Stimulated activated CD4-positive, alpha-beta T cell treated with anti-CD3 and anti-CD28 coated beads, Interleukin-15, amount 100 ng/mL, for 1 hour (primary cell): ENCODE measurements at places on chromosomes 2 and 18.

GRCh38 chr2:145185696-145186095 lies 665.8 kb upstream of the ZEB2 start:
- DNase-seq: no peak

DNA sequence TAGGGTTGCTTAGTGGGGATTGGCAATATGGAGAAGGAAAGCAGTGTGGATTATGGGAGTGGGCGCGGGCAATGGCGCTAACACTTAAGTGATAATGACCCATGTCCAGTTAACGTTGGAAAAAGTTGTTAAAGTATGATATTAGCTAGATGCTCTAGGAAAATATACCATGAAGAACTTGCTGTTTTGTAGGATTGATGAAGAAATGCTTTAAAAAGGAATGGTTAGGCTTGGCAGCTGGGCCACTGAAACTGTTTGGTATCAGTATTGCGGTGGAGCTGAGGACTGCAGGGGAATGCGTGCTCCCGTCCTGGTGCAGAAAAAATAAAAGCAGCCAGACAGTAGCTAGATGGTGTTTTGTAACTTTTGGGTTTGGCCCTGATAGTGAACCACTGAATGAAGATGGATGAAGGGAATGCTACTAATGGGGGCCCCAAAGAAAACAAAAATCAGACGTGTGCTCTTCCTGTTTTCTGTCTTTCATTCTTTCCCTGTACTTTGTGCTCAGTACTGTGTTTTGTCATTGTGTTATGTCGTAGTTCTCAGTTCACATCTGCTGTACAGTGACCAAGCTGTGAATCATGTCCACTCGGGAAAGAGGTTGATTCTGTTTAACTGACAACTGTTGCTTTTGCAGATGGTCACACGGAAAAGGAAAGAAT lies 999 bp downstream of the INSIG2 start:
- no peak for DNase-seq

DNA sequence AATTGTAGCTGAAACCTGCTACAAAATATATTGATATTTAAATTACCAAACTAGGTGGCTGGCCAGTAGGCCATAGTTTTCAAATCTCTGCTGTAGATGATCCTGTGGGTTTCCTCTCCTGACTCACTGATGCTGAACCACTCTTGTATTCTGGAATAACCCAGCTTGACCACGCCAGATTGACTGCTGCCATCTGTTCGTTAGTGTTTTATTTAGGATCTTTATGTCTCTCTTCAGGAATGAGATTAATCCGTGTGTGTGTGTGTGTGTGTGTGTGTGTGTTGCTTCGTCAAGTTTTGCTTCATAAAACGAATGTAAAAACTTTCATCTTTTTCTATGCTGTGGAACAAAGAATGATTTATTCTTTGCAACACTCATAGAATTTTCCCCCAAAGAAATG lies 187.1 kb downstream of the DYSF start:
- DNase-seq: no peak

DNA sequence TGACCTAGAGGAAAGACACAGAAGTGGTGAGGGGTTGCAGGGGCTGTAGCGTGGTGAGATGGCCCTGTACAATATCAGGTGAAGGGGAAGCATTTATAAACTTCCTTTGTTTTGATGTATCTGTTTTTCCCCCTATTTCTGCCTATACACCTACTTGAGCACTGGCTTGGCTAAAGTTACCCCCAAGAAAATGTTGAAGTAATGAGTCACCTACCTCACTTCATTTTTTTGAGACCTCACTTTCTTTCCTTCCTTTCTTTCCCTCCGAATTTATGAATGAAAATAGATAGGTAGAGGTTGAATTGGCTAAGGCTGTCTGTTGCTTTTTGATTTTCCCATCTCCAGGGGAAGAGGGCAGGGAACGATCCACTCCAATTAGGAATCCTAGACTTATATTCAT lies 231.1 kb upstream of the EPAS1 start:
- DNase-seq: no peak

DNA sequence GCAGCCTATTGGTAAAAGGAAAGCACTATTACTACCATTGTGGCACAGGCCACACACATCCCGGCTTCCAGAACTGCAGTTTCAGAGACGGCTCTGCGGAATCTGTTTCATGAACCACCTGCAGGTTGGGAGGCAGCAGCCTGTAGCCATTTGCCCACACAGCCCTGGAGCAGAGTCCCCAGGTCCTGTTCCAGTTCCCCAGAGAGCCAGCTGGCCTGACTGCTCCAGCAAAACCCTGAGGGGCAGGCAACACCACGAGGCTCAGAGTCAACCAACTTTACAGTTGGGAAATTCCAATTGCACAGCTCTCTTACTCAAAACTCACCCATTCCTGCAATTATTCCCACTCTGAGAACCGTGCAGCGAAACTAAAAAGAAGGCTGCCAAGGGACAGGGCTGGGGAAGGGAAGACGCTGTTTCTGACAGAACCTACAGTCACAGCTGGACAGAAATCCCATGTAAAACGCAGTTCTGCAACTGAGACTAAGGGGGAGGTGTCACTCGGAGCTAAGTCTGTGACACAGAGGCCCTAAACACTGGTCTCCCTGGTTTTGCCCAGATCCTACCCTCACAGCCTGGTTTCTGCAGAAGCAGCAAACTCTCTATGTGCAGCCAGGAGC lies 219.4 kb downstream of the TMEM163 start:
- no peak for DNase-seq

GRCh38 chr2:238431-238830 lies 25.4 kb downstream of the SH3YL1 start:
- no peak for DNase-seq

DNA sequence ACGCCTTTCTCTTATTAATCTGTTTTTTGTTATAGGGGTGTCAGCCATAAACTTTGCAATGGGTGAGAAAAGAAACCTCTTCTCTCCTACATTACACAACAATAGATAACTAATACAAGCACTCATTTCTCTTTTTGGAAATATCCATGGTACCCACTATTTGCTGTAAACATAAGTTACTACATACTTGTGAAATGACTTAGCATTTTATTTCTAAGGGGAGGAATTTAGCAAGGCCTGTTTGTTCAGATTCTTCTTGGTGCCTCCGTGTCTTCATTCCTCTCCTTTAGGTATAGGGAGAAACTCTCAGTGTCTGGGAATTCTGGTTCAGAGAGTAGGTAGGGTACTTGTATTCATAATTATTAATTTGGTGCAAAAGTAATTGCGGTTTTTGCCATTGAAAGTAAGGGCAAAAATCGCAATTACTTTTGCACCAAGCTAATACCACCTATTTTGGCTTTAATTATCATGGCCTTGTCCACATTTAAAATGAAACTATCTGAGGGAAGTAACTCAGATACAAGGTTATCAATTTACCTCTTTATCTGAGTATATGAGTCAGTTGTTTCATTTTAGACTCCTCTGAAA lies 134.8 kb downstream of the MREG start:
- no peak for DNase-seq

- DNase-seq: no peak
Measured at GRCh38 chr2:111618978-111619902, 264.8 kb downstream of the ANAPC1 start.

GRCh38 chr18:76435316-76435989 lies 59.6 kb downstream of the ZNF516 start:
- no peak for DNase-seq

GRCh38 chr18:58416704-58417683 lies 211.9 kb downstream of the ALPK2 start:
- DNase-seq: no peak

GRCh38 chr18:50194631-50195532 lies at the start of gene MYO5B:
TSS of gene MYO5B (minus strand) at chr18:50195147. CDS start at chr18:50194793, 354 bp downstream.
- DNase-seq: peak; percentile 17

DNA sequence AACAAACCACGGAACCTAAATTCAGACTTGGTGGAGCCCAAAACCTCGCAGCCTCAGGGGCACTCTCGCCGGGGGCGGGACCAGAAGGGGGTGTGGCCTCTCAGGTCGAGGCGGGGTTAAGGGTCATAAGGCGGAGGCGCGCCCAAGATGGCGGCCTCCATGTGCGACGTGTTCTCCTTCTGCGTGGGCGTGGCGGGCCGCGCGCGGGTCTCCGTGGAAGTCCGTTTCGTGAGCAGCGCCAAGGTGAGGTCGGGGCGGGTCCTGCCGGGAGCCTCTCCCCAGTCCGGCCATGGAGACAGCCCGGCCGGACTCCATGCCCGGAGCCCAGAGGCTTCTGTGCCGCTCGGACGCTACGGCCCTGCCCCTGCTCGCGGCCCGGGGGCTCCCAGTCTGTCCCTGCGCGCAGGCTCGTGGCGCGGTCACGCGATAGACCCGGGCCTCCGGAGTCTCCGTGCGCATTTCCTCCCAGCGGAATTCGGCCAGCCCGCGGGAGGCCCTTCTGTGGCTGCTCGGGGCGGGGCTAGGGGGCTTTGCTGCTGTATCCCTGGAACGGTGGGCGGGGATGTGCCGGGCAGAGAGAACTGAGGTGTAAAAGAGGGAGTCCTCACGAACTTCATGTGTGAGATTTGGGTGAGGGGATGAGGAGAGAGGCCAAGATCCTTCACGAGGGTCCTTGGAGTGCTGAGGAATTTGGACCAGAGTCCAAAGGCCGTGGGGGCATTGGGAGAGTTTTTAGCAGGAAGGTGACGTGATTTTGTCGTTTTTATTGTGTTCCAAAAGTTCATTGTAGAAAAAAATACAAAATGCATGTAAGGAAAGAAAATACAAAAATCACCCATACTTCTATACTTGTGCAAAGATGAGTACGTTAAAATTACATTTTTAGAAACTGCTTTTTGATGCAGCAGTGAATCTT lies at the start of gene SMYD5:
TSS of gene SMYD5 (plus strand) at position 126 of the 916 bp plus-strand sequence. CDS start at position 148, 22 bp downstream.
- peak; percentile 84 for DNase-seq

DNA sequence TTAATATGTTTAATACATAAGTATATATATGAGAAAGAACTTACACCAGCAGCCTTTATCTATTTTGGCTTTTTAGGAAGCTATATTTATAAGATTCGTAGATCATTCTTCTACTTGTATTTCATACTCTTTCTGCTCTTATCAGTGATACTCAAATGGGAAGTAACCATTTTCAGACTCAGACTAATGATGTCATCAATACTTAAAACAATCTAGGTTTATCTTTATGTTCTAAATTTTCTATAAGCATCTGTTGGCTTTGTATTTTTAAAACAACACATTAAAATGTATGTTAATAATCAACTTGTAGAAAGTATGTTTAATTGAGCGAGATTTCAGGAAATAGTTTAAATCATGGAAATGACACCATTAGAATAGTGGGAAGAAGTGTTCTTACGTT lies 50.9 kb upstream of the DYSF start:
- DNase-seq: no peak

- no peak for DNase-seq
Measured at GRCh38 chr2:33022989-33023727, 76.4 kb downstream of the LTBP1 start.

- no peak for DNase-seq
Measured at GRCh38 chr2:26355038-26355995, 8.7 kb upstream of the ADGRF3 start.

GRCh38 chr2:106147159-106147558 lies 46.9 kb downstream of the UXS1 start:
- DNase-seq: no peak

DNA sequence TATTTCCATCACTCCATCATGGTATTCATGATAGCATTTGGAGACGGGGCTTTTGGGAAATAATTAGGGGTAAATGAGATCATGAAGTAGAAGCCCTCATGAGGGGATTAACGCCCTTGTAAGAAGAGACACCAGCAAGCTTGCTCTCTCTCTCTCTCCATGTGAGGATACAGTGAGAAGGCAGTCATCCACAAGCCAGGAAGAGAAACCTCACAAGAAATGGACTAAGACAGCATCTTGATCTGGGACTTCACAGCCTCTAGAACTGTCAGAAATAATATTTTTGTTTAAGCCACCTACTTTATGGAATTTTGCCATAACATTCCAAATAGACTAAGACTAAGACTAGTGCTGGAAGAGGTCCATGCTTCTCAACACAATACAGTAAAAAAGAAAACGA lies 464.6 kb upstream of the GCFC2 start:
- no peak for DNase-seq

DNA sequence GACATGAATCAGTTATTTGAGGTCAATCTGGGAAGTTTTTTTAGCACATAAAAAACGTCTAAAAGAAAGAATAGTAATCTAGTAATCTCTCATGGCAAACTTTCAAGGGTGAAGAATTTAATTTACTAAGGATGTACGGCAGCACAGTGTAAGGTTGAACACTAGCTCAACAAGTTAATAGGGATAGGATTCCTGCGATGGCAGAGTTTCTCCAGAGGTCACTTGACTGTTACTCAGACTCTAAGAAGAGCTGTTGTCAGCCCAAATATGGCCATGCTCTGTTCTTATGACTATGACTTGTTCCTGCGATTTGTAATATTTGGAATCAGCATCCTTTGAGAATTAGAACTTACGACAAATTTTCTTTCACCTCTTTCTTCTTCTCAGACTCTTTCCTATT lies 553.3 kb upstream of the TNP1 start:
- no peak for DNase-seq

DNA sequence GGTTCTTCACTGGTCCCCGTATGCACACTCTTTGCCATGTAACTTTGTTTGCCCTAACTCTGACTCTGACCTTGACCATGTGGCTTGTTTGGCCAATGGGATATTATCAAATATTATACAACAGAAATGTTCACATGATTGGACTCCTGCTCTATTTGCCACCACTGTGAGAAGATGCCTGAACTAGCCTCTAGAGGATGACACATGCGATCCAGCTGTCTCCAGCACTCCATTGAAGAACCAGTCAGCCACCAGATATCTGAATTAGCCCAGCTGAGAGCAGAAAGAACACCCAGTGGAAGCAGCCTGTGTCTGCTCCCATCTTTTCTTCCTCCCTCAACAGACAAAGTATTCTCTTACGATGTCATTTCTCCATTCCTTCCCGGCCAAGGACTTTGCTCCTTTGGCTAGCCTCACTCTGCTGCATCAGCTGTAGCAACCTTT lies 412.1 kb downstream of the IRS1 start:
- no peak for DNase-seq
